ENCODE measurements at places on chromosomes 7 and 10.
A peak's percentile ranks its signal among the peaks of the same experiment; 100 is the strongest.

DNA sequence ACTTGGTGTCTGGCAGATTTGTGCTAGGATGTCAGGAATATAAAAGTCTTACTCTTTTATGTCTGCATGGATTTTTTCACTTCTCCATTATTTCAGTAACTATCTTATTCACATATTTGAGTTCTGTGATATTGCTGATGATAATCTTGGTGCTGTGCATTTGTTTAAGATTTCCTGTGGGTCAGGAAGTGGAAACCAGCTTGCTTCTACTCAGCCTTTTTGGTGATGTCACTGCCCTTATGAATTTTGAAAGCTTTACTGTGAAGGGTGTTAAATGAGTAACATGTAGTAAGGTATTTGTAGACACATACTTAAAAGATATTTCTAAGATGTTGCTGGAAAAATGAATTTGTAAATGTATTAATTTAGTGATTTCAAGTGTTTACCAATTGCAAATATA is 69.5 kb upstream of the VOPP1 start:
- DNase-seq: no peak

DNA sequence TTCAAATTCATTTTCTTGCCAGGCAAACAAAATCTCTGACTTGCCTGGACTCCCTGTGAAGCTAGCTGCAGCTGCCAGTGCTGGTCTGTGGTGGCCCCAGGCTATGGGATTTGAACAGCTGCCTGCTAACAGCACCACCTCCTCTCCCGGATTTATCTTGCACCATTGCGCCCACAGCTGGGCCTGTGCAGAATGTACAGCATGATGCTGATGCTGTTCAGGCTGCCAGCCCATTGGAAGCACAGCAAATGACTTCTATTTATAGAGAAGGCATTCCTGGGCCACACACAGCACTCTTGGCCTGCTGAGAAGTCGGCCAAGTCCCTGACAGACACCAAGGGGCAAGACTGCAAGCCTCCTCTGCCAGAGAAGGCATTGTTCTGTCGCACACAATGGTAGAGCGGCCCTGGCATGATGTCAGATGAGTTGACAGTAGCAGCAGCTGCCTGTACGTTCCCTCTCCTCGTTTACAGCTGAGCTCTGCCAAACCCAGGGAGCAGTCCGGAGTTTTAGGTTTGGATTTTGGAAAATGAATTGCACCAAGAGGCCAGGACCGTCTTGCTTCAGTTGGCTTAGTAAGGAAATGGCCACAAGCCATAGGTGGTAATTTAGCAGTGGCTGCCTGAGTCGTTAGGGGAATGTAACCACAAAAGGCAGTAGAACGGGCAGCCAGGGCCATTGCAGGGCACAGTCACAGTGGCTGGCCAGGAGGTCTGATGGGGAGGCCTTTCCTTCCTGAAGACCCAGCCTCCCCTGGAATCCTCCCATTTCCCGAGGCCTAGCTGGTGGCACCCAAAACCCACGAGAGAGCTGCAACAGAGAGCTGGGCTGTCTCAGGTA is 38.5 kb downstream of the MTURN start:
- DNase-seq: peak; percentile 99

DNA sequence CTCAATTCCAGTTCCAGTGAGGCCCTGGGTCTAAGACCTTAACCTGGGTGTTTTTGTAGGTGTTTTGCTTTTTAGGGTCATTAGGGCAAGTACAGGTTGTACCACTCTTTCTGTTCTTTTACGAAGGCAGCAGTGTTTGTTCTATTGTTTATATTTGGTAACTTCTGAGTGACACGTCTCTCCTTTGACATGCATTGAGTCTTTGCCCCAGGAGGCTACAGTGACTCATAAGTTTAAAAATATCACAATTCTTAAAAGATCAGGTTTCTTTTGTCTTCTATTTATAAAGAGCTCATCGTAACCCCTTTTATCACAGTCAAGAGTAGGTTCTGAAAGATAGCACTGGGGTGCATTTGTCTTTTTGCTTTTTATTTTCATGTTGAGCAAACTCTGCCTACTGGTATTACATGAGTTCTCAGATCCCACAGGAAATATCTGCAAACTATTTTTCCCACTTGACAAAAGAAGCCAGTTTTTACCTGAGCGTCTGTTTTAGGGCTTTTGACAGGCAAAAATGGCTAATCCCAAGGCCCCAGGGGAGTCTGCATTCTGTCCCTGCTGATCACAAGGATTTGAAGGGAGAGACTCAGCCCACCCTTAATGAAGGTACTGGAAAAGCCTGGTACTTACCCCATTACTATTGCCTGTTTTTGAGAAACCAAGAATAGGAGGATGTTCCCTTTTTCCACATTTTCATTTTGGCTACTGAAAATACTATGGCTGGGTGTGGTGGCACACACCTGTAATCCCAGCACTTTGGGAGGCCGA is 7.9 kb downstream of the NUDT13 start:
- DNase-seq: peak; percentile 44

- DNase-seq: no peak
These were observed 87.0 kb downstream of the PIK3CG start for GRCh38 chr7:106952001-106952657.

- no peak for DNase-seq
These were observed 6.6 kb downstream of the NIPSNAP2 start for GRCh38 chr7:55970978-55971377.

GRCh38 chr7:31648288-31648687 is 38.7 kb upstream of the PPP1R17 start:
- DNase-seq: no peak

DNA sequence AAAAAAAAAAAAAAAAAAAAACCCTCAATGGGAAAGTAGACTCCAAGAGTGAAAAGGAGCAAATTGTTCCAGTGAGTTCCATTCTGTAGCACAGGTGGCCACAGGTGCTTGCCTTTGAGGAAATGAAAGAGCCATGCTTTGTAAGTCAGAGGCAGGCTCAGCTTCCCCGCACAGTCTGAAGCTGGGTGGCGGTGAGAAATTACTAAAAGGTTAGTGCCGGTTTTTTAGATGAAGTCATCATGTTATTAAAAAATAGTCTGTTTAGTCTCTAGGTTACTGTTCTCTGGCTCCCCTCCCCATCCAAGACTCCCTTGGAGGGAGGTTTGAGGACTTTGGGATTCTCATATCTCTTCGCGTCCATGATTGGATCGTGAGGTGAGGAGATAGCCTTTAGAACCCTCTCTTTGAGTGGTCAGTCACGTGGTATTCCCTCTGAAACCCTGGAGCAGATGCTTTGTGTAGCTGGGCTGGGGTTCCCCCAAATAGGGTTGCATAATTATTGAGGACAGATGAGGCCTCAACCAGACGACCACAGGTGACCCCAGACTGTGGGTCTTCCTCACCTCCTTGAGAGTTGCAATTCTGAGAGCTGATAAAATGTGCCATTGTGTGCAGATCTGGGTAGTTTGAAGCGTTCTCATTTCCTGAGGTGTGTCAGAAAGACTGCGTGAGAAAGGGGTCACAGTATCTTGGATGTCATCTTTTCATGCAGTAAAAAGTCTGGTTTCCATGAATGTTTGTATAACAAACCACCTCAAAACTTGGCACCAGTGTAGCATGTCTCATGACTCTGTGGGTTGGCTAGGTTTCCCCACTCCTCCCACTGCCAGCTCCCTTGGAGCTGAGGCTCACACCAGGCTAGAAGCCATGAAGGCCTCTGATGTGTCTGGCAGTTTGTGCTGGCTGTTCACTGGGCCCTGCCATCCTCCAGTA is 27.1 kb downstream of the OGDH start:
- peak; percentile 92 for DNase-seq

DNA sequence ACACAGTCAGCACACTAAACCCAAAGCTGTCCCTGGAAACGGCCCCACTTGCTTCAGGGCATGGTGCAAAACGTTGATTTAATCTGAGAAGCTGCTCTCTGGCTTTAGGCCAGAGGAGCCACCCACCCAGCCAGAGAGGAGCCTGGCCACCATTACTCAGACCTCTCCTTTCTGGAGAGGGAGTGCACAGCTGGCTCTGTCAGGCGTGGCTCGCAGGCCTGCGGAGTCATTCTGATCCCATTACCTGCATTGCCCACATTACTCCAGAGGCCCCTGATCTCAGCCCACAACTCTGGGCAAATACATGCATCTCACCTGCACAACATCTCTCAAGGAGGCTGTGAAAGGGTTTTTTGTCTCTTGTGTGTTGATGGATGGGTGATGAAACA is 370.0 kb upstream of the IGFBP3 start:
- peak; percentile 88 for DNase-seq

DNA sequence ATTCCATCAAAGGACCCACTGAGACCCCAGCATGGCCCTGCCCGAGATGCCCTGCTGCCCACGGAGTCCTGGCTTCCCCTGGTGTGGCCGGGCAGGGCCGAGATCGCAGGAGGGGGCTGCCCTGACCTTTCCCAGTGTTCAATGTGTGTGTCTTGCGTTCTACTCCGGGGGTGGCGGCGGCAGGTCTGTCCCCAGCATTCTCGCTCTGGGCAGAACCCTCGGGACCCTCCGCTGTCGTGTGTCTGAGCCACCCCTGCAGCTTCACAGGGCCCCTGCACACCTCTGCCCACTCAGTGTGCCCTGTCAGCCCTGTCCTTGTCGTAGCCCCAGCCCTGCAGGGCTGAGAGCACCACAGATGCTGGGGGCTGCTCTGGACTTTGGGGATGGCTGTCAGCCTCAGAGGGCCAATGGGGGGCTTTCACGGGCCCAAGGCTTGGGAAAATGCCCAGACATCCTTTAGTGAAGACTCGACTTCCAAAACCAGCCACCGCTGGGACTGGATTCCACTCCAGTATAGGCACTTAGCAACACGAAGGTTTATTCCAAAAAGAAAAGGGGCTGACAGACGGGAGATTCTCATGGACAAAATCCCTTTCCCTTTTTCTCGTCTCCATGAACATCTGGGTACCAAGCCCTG is 30.0 kb upstream of the KNDC1 start:
- DNase-seq: no peak

DNA sequence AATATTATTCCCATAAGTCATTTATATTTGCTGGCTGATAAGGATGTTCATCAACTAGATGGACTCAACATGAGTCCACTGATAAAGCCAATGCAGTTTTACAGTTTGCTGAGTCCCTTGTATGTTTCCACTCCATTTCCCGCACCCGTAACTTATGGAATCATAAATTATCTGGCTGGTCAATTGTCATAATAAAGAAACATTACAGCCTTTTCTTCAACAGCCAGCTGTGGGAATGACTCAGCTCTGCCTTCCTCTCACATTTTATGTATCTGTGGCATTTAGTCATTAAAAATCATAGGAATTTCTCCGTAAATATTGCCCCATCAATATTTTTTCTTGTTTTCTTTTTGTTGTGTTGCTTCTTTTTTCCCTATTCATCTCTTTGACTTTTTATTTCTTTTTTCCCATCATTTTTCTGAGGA is 22.3 kb upstream of the TMEM26 start:
- peak; percentile 81 for DNase-seq

- DNase-seq: no peak
These were observed 25.1 kb downstream of the SBDS start for GRCh38 chr7:66970310-66970709.

GRCh38 chr10:71661060-71661622 is 58.4 kb downstream of the C10orf105 start:
- DNase-seq: no peak

GRCh38 chr7:47474937-47475879 is 106.7 kb downstream of the TNS3 start:
- peak; percentile 95 for DNase-seq

DNA sequence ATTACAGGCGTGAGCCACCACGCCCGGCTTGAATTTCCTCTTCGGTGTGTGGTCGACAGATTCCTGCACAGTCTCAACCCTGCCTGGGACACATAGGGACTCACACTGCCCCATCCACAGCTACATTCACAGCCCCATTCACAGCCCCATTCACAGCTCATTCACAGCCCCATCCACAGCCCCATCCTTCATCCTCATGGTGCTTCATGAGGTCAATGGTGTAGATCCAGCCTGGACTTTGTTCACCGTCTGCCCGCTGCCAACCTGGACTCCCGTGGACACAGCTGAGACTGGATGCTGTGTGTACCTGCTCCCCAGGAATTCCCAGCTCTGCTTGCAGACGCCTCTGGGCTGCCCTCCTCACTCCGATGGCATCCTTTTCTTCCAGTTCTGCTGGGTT is 5.2 kb downstream of the IDI2 start:
- no peak for DNase-seq

DNA sequence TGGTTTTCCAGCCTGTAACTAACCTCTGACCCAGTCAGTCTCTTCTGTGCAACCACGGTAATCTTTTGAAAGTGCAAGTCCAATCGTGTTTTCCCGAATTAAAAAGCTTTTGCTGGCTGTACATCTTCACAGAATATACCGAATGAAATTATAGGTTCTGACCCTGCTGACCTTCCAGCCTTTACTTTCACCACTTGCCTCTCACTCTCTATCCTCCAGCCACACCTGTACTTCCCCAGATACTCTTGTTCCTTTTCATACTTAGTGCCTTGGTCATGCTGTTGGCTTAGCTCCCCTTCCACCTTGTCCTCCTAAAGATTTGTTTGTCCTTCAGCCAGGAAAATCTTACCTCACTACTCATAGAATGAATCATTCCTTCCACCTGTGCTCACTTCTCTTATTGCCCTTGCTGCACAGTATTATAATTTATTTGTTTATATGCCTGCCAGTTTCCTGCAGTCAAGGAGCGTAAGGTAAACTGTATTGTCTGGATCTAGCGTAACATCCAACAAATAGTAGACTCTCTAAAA is 2.3 kb upstream of the PNPLA8 start:
- DNase-seq: no peak

DNA sequence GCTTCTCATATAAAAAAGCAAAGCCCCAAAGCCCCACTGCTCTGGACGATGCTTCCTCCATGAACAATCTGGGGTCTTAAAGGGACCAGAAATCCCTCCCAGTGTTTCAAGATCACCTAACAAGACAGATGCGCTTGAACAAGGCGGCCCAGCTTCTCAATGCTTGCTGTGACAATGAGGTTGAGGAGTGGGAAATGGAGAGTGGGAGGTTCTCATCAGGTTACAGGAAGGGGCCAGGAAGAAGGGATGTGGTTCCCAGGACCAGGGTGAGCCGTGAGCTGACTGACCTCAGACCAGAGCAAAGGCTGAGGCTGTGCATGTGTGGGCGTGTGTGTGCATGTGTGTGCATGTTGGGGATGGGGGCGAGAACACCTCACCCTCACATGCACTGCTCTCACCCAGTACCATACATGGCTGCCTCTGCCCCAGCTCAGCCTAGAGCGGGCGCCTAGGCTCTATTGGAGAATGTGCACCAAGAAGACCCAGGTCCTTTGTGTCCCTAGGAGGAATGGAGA is 220.8 kb upstream of the GPR26 start:
- DNase-seq: no peak

DNA sequence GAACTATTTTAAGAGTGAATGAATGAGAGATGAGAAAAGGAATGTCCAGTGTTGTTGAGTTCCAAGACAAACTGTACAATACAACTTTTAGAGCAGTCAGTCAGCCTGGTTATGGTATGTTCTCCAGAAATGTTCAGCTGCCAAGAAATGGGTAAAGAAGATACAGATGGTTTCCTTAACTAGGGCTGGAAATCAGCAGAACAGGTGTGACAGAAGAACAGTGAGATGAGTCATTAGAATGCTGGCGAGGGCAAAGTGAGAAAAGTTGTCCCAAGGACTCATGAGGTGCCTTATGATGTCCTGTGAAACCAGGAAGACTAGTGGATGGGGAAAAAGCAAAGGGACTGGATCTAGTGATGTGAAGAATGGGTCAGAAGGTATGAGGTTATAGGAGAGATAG is 20.8 kb upstream of the SEPTIN7 start:
- DNase-seq: no peak

GRCh38 chr10:21020545-21020944 is 123.4 kb upstream of the NEBL start:
- peak; percentile 2 for DNase-seq
